Epithelial cell of esophagus (primary cell): ENCODE measurements at places on chromosomes 3 and 15.

DNA sequence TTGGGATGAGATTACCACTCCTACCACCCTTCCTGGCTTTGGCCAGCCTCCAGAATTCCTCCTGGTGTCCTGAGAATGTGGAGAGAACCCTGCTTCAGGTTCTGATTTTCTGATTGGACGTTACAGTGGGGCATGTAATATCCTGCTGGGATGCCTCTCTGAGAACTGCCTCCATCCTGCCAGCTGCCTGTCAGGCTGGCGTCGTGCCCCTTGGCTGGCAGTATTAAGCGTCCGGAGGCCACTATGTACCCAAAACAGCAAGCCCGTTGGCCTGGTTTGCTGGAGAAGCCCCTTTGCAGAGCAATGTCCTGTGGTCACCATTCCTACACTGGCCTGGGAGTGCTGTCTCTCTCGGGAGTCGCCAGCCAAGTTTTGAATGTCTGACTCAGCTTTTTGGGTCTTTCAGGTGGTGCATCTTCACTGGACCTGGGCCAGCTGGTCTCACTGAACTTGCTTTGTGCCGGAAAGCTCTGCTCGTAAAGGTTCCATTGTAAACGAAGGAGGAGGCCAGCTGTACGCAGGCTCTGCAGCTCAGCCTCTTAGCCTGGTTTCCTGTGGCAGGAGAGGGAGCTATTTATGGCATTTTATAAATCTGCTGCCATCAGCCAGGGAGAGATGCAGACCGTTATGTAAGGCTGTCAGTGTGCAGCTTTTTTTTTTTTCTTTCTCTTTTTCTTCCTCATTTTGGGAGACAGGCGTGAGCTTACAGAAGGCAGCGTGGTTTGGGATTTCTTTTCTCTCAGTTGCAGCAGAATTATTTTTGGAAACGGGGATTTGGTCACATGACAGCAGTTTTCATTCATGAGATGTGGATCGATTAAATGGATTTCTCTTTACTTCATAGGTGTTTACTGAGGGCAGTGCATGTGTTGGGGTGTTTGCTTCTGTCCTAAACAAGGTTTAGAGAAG, 19.0 kb upstream of the TRAK1 start:
- peak; percentile 64 for DNase-seq

- peak; percentile 41 for DNase-seq
Observed at GRCh38 chr3:122857019-122857418, 62.1 kb downstream of the SLC49A4 start.

DNA sequence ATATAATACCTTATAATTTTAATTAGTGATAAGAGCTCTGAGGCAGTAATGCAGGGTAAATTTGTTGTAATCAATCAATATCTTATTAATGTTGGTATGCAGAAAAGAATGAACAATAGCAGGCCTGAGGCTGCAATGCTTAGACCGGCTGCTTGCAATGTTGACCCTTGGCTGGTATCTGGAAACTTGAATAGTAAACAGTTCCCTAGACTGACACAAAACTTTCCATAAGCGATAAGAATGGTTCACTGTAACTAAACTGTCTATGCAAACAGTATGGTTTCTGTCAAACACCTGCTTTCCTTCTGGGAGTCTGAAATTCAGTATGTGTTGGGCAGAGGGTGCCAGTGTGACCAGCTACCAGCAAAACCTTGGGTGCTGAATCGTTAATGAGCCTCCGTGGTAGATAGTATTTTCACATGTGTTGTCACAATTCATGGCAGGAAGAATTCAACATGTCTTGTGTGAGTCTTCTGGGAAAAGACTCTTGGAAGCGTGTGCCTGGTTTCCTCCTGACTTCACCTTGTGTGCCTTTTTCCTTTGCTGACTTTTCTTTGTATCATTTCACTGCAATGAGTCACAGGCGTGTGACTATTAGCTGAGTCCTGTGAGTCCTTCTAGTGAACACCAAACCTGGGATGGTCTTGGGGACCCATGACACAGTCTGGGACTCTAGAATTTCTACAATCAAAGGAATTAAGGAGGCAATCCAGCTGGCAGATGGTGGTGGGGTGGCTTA, 30.7 kb upstream of the CLRN1 start:
- DNase-seq, result peak; percentile 79

- DNase-seq, result no peak
Observed at GRCh38 chr3:172604895-172605646, 81.8 kb upstream of the TNFSF10 start.

DNA sequence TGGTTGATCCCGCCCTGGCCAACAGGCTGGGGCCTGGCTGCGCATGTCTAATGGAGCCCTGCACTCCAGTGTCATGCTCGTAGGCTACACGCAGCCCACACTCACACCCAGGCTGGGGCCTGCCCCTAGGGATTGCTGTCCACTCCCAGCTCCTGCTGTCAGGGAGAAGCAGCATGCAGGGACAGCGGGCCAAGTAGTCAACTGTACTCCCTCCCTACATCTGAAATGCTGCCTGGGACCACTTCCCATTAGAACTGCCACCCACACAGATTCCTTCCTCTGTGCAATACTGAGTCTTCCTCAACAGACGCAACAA, 16.1 kb downstream of the ALS2CL start:
- DNase-seq, result no peak

- DNase-seq, result no peak
Observed at GRCh38 chr3:168104361-168104760, 8.6 kb upstream of the GOLIM4 start.

GRCh38 chr3:70989174-70989573, 594.4 kb downstream of the FOXP1 start:
- no peak for DNase-seq

DNA sequence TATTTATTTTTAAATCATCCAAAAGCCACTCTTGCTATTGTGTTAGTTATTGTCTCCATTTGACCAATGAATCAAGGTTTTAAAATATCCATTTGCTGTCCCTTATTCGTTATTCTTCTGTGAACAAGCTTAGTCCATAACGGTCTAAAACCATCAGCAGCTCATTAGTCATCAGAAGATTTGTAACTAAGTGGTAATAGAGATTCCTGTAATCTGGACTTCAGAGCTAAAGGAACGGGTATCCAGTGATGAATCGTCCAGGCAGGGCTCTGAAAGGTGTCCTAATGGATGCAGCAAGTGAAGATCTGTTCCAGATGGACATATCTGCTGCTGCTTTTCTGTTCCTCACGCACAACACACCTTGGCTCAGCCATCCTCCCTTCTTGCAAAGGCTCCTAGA, 362.7 kb upstream of the CFAP20DC start:
- peak; percentile 21 for DNase-seq

GRCh38 chr15:80689716-80690115, 5.4 kb upstream of the ABHD17C start:
- DNase-seq, result no peak

- no peak for DNase-seq
Observed at GRCh38 chr3:148797795-148798194, 29.8 kb upstream of the CPB1 start.

DNA sequence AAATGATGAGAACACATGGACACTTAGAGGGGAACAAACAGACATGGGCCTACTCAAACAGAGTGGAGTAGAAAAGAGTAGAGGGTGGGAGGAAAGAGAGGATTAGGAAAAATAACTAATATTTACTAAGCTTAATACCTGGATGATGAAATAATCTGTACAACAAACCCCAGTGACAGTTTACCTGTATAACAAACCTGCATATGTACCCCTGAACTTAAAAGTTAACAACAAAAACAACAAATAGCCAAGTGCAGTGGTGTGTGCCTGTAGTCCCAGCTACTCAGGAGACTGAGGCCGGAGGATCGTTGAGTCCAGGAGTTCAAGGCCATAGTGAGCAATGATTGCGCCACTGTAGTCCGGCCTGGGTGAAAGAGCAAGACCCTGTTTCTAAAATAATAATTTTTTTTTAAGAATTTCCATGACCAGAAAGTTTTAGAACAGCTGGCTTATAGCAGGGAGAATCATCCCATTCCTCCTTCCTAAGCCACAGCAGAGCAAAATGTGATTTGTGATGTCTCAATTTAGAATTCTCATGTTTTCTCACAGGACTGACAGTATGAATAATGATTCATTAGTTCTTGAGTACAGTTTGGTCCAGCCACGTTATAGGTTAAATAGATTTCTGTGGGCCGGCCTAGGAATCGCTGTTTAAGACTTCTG, 150.0 kb downstream of the ZNF609 start:
- no peak for DNase-seq

- DNase-seq, result no peak
Observed at GRCh38 chr3:64268926-64269325, 43.7 kb upstream of the PRICKLE2 start.

GRCh38 chr3:78176869-78177268, 1137.0 kb downstream of the ROBO2 start:
- no peak for DNase-seq

- DNase-seq, result no peak
Observed at GRCh38 chr3:9750556-9751411, 1.0 kb downstream of the OGG1 start.

DNA sequence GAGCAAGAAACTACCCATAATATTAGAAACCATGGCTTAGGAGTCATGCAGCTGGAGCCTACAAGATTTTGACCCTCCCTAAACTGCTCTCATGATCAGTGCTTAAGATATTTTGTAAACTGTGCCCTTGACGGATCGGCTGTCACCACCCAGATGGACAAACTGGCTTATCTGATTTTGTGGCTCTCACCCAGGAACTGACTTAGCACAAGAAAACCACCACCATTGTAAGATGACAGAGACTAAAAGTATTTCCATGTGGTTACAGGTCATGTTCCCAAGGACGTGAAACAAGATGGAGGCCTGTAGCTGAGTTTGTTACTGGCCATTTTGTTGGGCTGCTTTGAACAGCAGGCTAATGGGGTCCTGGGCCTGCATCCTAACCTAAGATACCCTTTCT, 940.9 kb downstream of the OTOL1 start:
- peak; percentile 7 for DNase-seq

GRCh38 chr3:61460636-61461035, 100.7 kb upstream of the PTPRG start:
- DNase-seq, result no peak

DNA sequence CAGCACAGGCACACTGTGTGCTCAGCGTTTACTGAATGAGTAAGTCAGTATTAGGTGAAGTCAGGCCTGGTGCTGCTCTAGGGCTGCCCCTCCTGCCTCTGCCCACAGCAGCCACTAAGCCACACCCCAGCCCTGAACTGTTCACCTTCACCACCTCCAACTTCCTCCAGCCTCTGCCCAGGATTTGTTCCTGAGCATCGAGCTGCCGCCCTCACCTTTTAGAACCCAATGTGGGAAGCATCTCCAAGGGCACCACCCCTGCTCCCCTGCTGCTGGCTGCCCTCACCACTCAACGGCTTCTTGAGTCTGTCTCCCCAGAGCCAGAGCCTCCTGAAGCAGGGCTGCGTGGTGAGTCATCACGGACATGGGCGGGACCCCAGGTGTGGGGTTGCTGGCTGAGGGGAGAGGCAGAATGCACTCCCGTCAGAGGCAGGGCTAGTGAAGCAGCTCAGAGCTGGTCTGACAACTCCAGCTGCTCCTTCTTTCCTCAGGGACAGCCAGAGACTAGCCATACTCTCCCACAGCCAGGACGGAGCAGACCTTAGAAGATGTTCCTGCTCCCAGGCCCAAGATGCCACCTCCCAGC, 5.8 kb downstream of the HYAL2 start:
- peak; percentile 99 for DNase-seq

GRCh38 chr3:79012530-79012913, 755.3 kb downstream of the ROBO1 start:
- DNase-seq, result no peak

DNA sequence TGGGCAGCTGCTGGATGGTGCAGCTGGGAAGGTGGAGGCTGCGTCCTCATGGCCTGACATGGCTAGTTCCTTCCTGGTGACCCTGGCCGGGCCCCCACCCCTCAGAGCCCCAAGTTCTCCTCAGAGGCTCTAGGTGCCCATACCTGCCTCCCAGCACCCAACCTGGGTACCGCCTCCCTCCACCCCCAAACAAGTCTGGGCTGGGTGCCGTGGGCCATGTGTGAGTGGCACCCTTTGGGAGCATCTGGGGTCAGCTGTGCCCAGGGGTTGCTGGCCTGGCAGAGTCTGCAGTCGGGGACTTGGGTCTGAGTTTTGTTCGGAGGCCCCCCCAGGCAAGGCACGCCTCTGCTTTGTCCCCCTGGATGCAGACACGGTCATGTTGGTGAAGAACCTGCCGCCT, 10.5 kb downstream of the PLXNA1 start:
- no peak for DNase-seq

- DNase-seq, result no peak
Observed at GRCh38 chr3:126985132-126985985, 2.4 kb downstream of the PLXNA1 start.

DNA sequence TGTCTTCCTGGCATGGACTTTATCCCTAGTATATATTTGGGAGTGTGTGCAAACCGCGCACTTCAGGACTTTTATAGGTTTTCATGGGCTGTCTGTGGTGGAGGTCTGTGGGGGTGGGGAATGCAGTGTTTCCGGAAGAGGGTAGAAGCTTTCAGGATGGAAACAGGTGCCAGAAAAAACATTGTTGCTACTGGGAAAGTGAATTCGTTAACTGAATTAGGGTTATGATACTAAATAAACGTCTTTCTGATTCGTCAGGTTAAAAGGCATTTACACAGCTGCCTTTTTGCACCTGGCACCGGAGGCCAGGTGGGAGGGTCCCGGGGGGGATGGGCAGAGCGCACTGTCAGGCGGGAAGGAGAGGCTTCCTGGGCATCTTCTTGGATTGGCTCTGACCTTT, 62.1 kb downstream of the SLCO3A1 start:
- DNase-seq, result no peak

- DNase-seq, result peak; percentile 79
Observed at GRCh38 chr15:48682942-48683651, 37.6 kb upstream of the FBN1 start.

DNA sequence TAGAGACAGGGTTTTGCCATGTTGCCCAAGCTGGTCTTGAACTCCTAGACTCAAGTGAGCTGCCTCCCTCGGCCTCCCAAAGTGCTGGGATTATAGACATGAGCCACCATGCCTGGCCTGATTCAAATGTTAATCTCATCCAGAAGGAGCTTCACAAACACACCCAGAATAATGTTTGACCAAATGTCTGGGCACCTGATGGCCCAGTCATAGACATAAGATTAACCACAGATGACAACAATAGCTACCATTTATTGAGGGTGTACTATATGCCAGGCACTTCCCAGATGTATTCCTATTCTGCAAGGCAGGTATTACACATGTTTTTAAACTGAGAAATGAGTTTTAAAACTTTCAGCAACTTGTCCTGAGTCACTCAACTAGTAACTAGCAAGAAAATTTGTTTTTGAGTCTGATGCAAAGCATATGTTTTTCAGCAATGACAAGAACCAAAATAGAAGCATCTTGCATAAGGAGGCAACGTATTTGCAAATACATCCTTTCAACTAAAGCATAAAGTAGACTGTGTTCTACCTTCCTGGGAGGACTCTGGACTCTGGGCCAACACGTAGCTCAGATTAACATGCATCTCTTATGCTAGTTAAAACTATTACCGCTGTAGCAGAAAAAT, 8.1 kb upstream of the SPG21 start:
- DNase-seq, result no peak

DNA sequence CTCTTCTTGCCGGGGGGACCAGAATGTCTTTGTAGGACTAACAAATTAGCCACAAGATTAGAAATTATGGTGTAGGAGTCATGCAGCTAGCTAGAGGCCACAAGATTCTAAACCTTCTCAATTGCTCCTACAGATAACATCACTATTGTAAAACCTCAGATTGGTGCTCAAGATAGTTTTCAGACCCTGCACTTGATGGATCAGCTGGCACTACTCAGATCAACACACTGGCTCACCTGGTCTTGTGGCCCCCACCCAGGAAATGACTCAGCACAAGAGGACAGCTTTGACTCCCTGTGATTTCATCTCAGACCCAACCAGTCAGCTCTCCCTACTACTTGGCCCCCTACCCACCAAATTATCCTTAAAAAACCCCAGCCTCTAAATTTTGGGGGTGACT, 124.1 kb upstream of the RASGRP1 start:
- DNase-seq, result peak; percentile 45
